ENCODE measurements at places on chromosomes 11 and 22.

DNA sequence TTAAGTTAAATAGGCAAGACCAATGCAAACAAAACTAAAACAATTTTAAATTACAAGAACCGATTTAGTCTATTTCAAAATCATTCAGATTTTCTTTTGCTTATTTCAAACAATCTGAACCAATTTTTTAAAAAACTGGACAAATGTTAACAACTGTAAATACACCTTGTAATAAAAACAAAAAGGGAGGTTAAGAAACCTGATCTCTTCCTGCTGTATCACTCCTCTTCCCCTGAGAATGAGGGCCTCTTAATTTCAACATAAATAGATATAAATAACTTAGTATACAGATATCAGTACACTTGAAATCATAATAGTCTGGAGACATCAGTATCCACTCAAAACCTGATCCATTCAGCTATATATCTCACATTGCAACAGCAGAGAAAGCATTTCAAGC is 346.6 kb downstream of the TTC28 start:
- no peak for DNase-seq

DNA sequence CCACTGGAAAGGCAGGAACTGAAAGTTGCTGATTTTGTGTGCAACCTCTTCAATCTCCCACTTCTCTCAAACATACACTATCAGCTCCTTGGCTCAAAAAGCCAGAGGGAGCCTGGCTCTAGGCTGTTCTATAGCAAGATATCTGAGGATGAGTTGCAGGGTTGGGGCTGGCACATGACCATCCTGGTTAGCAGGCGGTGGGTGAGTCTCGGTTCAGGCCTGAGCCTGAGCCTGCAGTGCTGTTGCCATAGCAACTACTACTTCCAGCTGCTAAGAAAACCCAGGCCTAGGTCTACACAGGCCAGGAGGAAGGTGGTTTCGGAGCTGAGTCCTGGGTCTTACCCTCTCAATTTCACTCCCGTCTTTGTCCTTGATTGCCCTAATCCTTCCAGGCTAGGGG is 39.0 kb downstream of the CWC15 start:
- no peak for DNase-seq

GRCh38 chr22:42632096-42632495 is 8.3 kb downstream of the ATP5MGL start:
- DNase-seq: no peak

GRCh38 chr22:26170795-26171580 is 1.7 kb downstream of the SEZ6L start:
- no peak for DNase-seq

DNA sequence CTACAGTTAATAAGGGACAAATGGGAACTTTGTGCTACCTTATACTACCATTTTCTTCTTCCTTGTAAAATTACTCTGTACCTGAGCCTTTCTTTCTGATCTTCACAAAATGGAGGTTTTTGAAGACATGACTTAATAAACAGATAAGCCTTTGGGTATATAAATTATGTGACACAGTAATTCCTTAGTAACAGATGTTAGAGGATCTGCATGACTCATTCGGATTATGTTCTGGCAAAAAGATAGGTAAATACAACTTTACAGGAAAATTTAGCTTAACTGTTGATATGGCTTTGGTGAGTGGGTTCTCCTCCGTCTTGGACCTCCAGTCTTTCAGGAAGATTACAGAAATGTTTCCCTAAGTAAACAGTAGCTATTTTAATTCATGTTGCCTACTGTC is 61.8 kb downstream of the BID start:
- no peak for DNase-seq

GRCh38 chr11:123478352-123478987 is 48.4 kb downstream of the GRAMD1B start:
- no peak for DNase-seq

- no peak for DNase-seq
These were observed 8.5 kb downstream of the SH3BP1 start for GRCh38 chr22:37647928-37648327.

DNA sequence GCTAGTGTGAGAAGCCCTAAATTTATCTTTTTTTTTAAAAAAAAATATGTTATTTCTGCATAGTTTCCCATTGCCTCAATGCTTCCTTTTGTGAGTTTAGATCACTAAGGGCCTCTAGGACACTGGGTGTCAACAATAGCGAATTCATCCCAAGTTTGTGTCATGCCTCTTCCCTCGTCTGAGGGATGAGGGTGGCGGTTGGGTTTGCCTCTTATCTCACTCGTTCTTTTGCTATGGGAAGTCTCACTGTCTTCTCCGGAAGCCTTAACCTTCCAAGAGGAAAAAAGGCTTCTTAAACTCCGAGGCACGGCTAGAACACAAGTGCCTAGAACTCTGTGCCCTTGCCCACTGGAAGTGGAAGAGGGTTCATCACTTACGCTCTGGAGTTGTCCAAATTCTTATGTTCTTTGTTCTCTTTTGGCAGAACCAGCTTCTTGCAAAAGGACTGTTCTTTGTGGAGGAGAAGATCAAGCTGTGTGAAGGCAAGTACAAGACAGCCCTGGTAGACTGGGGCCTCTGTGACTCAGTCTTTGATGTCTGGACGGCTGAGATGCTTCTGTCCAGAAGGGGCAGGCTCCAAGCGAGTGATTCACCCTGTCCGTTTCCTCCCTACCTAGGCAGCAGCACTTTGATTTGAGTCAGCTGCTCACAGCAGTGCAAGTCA is 78.5 kb downstream of the TRAF6 start:
- no peak for DNase-seq

DNA sequence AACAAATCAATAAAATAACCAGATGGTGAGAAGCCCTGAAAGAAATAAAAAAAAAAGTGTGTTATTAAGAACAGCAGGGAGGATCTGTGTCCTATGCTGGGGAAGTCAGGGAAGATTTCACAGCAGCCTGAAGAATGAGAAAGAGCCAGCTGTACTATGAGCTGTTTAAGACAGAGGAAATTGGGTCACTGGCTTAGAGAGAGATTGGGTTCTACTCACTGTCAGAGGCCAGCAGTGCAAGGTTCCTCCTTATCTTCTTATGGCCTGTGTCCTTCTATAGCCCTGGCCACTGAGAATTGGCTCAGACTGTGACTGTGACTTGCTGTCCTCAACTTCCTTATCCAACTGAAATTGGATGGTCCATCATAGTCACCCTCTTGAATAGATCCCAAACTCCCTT is 54.8 kb upstream of the FDX1 start:
- DNase-seq: no peak

GRCh38 chr11:102384419-102385079 is 37.5 kb downstream of the BIRC2 start:
- DNase-seq: no peak

GRCh38 chr11:60064111-60064510 is 7.6 kb downstream of the MS4A3 start:
- no peak for DNase-seq

DNA sequence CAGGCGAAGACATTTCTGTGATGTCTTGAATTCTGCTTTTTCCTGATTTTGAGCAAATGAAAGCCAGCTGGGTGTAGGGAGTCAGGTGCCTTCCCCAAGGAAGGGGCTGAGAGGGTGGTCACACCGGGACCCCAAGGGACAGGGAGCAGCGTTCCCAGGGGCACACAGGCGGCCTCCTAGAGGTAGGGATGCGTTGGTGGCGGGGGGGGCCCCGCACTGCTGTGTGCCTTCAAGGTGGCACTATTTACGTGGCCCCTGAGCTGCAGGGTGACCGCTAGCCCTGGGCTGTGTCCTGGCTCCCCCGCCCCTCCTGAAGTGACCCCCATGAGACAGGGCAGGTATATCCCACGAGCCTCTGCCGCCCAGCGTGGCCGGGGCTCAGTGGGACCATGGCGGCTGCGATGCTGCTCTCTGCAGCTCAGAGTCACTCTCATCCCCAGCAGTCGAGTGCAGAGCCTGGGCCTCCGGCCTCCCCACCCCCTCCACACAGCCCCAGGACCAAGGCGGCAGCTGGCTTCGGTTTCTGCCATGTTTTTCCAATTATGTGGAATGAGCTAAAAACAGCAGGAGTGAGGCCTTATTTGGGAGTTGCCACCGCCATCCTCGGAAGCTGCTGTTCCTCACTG is 60.9 kb downstream of the LRP5 start:
- DNase-seq: no peak

- no peak for DNase-seq
These were observed 50.0 kb downstream of the BRD1 start for GRCh38 chr22:49777569-49778249.

- no peak for DNase-seq
These were observed 573.5 kb upstream of the LUZP2 start for GRCh38 chr11:23923357-23923756.

GRCh38 chr11:46686886-46687795 is 13.3 kb downstream of the ARHGAP1 start:
- DNase-seq: no peak

DNA sequence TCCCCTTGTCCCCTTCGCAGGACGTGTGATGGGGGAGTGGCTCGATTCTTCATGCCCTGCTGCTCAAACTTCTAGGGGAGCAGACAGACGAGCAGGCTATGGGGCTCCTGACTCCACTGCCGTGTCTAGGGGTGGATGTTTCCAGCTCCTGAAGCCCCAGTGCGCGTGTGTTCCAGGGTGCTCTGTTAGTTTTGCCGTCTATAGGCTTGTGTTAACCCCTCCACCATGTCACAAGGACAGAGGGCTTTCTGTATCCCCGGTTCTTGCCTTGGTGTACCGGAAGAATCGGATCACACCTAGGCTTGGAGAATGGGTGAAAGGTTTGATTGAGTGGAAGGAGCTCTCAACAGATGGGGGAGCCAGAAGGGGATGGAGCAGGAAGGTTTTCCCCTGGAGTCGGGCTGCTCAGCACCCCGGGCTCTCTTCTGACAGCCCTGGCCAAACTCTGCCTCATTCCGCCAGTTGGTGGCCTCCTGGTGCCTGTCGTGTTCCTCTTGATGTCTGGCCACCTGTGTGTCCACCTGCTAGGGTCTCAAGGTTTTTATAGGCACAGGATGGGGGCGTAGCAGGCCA is 810.7 kb downstream of the BRD1 start:
- no peak for DNase-seq

GRCh38 chr11:69161117-69161407 is 5.3 kb downstream of the SMIM38 start:
- no peak for DNase-seq
